ENCODE measurements at places on chromosomes 1 and 21. TPM values are rescaled to one million over a fixed set of nuclear protein-coding genes. Genes with fewer than 3 reads are reported as not detected.

DNA sequence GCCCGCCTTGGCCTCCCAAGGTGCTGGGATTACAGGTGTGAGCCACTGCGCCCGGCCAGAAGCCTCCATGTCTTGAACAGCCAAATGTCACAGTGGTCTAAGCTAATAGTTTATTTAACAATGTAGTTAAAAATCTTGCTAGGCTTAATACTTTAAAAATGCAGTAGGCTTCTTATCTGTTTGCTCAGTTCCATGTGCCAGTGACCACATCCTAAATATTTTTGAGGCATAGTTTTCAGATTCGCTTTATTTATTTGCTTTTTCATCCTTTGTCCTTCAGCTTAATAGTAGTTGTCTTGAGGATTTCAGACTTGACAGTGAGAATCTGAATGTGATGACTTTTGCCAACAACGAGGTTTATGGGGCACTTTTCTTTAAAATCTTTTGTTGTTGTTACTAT, 59.9 kb upstream of the PRRX1 start:
- no peak for DNase-seq

DNA sequence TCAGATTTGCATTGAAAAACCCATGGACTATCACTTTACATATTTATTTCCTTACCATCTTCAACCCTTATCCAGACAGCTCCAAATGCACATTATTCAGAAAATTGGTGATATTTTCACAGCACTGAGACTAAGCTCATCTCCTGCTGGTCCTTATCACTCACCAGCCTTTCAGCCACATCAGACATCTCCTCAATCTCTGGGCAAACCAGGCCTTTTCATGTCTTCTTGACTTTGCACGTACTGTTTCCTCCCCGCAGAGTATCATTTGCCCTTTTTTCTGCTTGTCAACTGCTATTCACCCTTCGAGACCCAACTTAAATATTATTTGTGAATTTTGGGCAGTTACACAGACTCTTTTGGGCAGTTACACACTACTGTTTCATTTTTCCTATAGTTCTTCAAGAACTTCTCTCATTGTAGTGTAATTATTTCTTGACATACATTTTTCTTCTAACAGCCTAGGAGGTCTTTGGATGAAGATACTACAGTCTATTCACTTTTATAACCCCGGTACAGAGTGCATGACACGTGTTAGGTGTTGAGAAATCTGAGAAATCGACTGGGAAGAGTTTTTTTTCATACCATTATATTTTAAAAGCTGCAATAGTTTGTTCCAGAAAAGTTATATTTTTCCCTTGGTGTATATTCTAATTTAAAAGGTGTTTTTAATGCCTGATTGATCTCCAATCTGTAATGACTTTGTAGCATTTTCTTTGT, 98.0 kb downstream of the FGGY start:
- DNase-seq: no peak

- no peak for DNase-seq
Observed at GRCh38 chr1:23286401-23286800, 57.7 kb downstream of the HNRNPR start.

DNA sequence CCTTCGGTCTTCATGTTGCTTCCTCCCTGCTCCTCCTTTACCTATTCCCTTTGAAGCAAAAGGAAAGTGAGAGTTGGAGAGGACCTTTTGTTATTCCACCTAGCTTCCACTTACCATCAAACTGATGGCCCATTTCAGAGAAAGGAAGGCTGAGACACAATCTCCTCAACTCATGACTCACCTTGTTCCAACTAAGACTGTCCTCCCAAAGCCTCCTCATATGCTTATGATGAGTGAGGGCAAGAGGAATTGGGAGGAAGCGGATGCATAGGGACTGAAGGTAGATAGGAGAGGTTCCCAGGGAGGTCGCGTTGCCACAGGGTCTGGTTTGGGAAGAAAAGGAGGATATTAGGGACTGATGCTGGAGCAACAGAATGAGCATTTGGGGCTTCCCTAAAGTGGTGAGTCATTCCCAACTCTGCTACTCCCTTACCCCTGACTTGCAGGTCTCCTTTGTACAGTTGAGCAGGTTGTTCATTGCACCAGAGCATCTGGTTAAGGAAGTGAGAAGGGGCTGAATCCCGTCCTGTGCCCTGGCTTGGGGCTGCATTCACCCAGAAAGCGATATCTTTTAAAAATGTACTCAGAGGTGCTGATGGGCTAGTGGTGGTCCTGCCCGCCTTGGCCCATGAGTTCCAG, 35.0 kb downstream of the LGR6 start:
- no peak for DNase-seq

GRCh38 chr1:206472454-206472853, 2.2 kb downstream of the IKBKE start:
- no peak for DNase-seq

DNA sequence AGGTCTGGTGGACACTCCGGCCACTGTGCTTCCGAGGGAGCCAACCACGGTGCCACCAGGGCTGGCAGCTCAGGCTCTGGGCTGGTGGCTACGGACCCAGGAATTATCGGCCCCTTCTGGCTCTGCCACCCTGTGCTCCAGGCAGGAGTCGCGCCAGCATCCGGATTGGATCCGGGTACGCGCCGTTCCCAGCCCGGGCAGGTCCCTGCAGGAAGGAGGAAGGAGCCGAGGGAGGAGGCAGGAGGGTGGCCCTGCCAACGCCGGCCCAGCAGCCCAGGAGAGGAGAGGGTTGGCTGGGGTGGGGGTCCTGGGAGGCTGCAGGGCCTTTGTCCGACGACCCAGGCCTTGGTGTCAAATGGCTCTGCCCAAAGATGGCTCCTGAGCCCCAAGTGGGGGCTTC, 160.5 kb downstream of the CASZ1 start:
- no peak for DNase-seq

DNA sequence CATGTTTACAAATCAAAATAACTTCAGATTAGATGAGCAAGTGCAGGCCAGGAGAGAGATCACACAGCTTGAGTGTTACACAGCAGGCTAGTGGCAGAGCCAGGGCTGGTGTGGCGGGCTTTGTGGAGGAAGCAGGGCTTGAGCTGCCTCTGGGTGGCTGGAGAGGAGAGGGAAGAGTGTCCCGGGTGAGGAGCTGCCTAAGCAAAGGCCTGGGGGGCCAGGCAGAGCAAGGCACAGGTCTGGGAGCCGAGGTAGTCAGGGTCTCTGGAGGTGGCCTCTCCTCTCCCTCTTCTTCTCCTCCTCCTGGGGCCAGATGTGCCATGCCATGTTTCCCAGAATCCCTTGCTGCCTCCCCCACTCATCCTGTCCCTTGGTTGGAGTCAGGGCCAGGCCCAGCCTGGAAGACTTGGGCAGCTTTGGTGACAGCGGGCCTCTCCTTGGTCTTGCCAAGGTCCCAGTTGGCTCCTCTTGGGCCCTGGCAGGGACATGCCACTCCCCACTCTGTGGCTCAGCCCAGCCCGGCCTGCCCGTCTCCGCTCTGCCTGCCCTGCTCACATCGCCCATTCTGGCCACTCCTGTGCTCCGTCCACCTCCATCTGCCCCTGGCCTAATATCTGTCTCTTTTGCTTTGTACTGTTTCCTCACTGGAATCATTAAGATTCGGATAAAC, 70.3 kb downstream of the PTPRU start:
- DNase-seq: no peak

GRCh38 chr1:183051546-183051945, 28.3 kb downstream of the LAMC1 start:
- DNase-seq: no peak

DNA sequence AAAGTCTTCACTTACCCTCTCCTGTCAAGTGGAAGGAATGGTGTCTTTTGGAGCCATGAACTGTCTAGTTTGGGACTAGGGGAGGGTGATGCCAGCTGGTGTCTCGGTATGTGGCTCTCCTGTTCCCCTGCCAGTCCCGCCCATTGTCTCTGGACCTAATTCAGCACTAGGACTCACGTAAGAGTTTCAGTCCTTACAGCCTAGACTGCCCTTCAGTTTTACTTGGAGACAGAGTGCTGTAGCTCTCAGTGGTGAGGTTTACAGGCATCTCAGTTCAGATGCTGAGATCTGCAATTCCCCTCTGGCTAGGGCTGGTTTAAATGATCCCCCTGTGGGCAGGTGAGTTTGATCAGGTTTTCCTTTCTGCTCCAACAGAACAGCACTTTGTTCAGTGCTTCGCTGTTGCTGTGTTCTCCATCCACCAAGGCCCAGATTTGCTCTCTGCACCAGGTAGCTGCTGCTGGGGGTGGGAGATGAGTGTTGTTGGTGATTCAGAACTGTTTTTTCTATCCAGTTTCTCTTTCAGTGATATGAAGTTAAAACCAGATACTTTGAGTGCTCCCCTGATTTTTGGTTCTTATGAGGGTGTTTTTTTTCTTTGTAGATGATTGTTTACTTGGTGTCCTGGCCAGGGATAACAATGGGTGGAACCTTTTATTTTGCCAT, 198.3 kb upstream of the RNPC3 start:
- DNase-seq: no peak

The LAMB3 gene
- total RNA-seq: 0.73 TPM

The GJB3 gene
- total RNA-seq: not detected

The C8B gene
- total RNA-seq: not detected

The ANKRD34A gene
- total RNA-seq: 1.6 TPM

The KCNJ15 gene
- total RNA-seq: not detected
